ENCODE measurements at places on chromosomes 16 and 17.

DNA sequence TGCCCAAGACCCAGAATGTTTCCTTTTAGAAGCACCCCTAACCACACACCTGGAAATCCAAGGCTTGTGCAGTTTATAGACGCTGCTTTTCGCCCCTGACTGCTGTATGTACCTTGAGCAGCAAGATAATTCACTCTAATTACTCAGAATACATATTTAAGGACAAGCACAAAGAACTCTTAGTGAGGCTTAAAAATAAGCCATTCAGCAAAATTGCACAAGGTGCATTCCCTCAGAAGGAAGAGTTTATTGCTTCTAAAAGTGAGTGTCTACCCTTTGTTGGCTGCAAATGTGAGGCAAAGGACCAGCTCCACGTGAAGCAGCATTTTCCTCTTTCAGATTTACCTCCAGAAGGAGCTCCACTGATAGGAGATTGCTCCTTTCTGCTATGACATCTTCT lies 208.4 kb downstream of the RBFOX1 start:
- DNase-seq: no peak

DNA sequence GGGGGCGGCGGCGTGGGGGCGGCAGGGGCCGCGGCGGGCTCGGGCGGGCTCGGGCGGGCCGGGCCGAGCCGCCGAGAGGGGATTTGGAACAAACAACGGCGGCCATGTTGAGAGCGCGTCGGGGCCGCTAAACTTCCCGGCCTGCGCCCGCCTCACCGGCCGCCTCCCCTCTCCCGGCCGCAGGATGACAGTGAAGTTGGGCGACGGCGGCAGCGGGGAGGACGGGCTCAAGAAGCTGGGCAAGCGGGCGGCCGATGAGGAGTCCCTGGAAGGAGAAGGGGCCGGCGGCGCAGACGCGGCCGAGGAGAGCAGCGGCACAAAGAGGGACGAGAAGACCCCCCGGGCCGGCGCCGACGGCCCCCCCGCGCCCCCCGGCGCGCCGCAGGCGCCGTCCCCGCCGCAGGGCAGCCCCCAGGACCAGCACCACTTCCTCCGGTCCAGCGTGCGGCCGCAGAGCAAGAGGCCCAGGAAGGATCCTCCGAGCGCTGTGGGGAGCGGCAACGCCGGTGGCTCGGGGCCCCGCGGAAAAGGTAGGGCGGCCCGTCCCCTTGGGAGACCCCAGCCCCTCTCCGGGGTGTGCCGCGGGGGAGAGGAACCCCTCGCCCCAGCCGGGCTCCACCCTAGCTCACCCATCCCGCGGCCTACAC lies 2.4 kb downstream of the CRAMP1 start:
- DNase-seq: no peak

DNA sequence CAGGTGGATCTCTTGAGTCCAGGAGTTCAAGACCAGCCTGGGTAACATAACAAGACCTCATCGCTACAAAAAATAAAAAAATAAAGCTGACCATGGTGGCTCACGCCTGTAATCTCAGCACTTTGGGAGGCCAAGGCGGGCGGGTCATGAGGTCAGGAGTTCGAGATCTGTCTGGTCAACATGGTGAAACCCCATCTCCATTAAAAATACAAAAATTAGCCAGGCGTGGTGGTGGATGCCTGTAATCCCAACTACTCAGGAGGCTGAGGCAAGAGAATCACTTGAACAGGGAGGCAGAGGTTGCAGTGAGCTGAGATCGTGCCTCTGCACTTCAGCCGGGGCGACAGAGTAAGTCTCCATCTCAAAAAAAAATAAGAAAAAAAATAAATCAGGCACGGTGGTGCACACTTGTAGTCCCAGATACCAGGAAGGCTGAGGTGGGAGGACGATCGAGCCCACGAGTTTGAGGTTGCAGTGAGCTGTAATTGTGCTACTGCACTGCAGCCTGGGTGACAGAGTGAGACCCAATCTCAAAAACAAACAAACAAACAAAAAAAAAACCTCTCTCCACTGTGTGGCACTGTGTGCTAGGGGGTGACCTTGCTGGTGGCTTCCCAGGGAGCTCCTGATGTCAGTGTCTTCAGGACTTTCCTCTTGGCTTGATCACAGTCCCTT lies 19.8 kb upstream of the MAPK3 start:
- no peak for DNase-seq

GRCh38 chr16:1070864-1071408 lies 1.6 kb upstream of the SSTR5 start:
- DNase-seq: no peak

DNA sequence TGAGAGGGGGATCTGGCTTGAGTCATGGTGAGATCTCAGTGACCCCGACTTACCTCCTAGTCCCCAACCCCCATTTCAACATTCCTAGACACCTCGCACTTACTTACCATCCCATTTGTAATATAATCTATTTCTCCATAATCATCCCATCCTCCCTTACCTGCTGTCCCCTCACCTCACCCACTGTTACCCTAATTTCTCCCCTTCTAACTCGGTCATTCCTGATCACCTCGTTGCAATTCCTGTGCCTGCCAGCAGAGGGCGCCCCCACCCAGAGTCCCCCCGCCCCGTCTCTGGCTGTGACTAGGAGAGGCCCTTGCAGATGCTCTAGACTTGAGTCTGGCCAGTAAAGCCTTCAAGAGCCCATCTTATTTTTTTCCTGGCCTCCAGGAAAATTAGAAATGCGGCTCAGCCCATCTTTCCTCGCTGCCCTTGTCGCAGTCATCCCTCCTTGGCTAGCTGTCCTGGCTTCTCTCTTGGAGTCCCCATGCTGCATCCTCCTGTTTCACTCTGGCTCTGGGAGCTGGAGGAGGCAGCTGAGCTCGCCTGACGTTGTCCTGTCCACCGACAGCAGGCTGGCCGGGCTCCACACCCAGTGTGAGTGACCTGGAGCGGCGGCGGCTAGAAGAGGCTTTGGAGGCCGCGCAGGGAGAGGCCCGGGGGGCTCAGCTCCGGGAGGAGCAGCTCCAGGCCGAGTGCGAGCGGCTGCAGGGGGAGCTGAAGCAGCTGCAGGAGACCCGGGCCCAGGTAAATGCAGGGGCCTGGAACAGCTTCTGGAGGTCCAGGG lies 5.0 kb downstream of the TBKBP1 start:
- no peak for DNase-seq

GRCh38 chr17:73293480-73293911 lies 18.3 kb downstream of the CDC42EP4 start:
- peak; percentile 87 for DNase-seq

GRCh38 chr17:79970576-79971068 lies 65.0 kb downstream of the TBC1D16 start:
- DNase-seq: no peak

- DNase-seq: no peak
These were observed 170.4 kb downstream of the SALL1 start for GRCh38 chr16:50980666-50981065.

DNA sequence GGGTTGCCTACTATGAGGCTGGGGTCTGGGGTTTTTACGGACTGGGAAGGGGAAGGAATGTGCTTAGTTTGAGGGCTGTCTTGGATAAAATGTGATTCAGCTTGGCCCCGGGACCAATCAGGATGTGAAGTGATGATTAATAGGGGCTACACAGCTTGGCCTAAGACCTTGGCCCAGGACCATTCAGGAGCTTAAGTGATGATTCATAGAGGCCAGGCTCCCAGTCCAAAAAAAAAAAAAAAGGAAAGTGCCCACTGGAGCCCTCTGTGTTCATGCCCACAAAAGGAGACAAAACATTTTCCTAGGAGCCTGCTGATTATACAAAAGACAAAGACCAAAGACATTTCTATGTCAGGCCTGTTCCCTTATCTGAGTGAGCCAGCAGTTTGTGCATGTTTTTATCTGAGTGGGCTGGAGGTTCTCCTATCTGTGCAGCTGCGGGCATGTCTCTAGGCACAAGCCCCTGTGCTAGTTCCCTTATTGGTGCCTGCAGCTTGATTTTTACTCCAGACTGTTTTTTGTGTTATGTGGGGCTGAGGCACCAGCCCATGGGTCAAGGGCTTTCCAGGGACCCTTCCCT lies 898.2 kb upstream of the GOT2 start:
- DNase-seq: no peak

- DNase-seq: no peak
These were observed 75.5 kb upstream of the TBX2 start for GRCh38 chr17:61323909-61324868.

GRCh38 chr17:28712705-28713415 lies 1.2 kb upstream of the PROCA1 start:
- DNase-seq: no peak

DNA sequence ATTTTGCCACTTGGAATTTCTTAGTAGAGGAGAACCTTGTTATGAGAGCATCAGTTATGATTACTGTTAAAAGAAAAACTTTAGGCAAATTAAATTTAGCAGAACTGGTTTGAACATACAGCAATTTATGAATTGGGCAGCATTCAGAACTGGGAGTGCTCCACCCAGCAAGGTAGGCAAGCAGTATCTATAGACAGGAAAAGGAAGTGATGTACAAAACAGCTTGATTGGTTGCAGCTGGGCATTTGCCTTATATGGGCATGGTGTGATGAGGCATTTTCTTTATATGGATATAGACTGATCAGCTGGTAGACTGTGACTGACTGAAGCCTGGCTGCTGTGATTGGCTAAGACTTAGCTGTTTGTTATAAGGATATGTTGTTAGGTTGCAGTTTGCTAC lies 17.6 kb upstream of the CYLD start:
- no peak for DNase-seq

DNA sequence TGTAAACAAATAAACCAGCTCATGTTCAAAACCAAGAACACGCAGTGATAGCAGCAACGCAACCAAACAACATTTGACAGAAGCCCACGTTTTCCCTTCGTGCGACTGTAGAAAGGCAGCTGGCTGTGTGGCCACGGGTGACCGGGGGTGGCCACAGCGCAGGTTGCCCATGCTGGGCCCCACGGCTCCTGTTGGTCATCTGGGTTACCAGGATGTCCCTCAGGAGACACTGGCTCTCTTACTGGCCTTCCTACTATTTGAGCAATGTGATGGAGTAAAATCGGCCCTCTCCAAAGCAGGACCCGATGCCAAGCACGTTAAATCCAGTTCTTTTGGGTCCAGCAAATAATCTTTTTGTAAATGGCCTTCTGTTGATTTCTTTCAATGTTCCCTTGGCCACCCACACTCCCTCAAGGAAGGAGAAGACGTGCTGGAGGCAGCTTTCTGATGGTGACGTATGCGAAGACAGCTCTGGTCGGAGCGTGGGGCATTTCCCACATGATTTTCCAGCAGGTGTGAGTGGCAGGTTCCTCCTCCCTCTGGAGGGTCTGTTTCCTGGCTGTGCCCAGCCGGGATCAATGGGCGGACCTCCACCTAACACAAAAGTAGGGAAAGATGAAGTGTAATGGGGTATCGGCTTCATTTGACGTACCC lies 143.1 kb upstream of the CHMP6 start:
- peak; percentile 7 for DNase-seq

DNA sequence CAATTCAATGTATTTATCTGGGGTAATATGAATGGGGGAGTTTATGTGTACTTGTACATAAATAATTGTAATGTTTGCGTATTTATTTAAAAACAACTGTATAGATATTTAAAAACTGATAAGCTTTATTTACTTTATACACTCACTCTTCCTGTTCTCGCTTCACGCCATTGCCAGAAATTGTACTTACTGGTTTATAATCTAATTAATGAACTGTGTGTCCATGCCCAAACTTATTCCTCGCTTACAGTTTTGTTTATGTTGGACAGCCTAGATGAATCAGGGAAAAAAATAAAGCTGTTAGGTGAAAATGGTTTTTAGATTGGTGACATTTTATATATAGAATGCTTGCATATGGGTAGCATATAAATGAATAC lies 30.8 kb downstream of the AATF start:
- DNase-seq: no peak
